ENCODE measurements at places on chromosomes 4 and X.

DNA sequence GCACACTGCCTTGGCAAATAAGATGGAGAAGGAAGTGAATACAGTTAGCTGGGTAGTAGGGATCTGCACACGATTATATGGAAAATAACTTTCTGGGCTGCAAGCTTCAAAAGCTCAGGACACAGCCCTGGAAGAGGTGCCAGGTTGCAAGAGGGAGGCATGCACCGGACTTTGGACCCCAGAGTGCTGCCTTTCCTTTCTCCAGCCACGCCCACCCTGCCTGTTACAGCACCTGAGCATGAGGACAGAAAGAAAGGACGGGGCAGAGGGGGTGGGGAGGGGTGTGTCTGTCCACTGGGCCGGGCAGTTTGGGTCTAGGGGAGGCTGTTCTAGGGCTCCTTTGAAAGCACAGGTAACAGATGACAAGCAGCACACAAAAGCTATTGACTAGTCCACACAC, 152.8 kb downstream of the ENPP6 start:
- no peak for DNase-seq

DNA sequence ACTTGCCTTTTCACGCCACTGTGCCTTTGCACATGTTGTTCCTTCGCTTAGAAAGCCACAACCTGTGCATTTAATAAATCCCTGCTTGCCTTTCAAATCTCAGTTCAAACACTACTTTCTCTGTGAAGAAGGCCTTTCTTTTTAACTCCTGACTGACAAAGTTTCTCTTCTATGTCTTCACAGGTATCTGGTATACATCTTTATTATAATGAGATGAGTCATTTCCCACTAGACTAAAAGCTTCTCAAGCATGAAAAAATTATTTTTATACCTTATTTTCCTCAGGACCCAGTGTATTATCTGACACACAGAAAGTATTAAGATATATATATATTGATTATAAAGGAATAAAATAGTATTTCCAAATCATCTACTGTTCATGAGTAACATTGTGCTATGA, 189.9 kb downstream of the TBCK start:
- DNase-seq = no peak

DNA sequence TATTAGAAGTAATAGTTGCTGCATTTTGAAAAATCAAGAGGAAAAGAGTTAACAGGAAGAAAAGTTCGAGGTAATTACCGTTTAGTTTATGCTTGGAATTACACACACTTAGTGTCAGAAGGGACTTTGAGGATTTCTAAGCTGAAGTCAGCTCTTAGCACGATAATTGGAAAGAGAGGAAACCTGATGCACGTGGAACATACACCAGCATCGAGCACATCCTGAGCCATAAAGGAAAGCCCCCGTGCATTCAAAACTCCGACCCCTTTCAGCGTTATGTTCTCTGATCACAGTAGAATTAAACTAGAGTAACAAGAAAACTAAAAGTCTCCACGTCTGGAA, 400 bp upstream of the PAQR3 start:
- no peak for DNase-seq

DNA sequence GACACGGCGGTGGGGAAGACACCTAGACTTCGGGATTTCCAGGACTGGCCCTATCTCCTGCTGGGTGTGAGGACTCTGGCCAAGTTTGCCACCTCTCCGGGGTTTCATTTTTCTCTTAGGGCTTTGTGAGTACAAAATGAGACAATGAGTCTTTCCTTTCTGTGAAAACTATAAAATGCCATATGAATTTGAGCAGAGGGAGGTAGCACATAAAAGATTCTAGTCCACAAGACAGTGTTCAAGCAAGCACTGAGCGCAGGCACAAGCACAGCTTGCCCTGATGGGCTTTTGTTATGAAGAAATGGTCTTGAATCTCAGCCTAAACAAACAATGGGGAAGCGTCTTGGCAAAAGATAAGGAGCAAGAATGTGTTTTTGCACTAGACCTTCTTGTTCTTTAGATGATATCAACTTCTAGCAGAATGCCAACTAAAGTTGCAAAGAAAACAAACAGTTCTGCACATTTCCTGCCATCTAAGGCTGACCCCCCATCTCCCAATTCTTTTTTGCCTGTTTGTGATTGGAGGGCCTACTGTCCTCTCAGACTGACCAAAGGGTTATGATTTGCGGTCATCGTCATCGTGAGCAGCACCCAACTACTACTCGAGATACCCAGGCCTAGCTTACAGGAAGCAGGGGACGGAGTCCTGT, 73.0 kb upstream of the ZNF518B start:
- no peak for DNase-seq

- DNase-seq = no peak
Measured at GRCh38 chr4:33961761-33962160, 2282.6 kb downstream of the ARAP2 start.

- no peak for DNase-seq
Measured at GRCh38 chrX:24260842-24261550, 52.9 kb downstream of the SUPT20HL2 start.

- no peak for DNase-seq
Measured at GRCh38 chr4:70747874-70748273, 26.1 kb downstream of the RUFY3 start.

GRCh38 chrX:13667919-13668318, 15.0 kb downstream of the TCEANC start:
- no peak for DNase-seq

DNA sequence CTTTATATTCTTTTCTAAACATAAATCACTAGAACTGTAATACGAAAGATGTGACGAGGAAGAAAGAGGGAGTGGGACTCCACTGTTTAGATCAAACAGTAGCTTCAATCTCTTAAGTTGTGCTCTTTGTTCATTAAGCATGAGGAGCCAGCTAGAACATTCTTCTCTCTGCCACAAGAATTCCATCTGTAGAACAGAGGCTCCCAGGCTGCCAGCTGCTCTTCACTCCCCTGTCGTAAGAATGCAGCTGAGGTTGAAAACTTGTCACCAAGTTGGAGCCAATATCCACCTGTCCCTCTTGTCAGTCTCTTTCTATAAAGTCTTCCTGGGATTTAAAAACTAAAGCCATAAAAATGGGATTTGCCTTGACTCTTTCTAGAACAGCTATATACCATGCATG, 65.0 kb upstream of the SEC24B start:
- no peak for DNase-seq

DNA sequence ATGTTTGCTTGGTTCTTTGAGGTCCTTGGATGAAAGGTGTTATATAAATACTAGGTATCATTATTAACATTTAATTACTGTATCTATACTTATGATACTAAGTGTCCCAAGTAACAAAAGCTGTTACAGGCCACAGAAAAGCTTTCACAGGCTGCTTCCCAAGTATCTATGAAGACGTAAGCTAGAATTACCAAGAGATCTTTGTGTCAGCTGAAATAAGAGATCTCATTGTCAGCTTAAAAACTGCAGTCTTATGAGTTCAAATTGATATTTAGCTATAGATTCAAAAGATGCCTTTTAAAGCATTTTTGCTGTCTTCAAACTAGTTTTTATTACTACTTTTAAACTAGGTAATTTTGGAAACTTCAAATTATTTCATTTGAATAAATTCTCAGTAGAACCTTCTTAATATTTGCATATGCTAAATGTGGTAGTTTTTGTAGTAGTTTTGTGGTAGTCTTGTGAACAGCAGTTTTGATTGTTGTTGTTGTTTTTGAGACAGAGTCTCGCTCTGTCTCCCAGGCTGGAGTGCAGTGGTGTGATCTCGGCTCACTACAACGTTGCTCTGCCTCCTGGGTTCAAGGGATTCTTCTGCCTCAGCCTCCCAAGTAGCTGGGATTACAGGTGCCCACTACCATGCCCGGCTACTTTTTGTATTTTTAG, 170.0 kb upstream of the RPL34 start:
- no peak for DNase-seq

DNA sequence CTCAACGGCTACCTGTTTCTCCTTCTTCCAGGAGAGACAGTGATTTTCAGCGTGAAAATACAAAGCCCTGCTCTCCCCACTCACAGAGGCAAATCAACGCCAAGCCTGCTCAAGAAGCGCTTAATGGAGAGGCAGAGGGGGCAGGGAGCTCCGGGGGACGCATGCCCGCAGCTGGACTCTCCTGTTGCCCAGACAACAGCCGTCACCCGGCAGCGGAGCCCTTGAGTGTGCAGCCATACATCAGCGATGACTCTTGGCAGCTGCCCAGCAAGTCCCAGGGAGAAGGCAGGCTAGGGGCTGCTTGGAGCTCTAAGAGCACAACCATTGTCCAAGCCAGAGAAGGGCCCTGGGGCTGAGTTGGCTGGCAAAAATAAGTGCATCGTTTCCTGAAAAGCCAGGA, 71.0 kb upstream of the AFAP1 start:
- DNase-seq = no peak

DNA sequence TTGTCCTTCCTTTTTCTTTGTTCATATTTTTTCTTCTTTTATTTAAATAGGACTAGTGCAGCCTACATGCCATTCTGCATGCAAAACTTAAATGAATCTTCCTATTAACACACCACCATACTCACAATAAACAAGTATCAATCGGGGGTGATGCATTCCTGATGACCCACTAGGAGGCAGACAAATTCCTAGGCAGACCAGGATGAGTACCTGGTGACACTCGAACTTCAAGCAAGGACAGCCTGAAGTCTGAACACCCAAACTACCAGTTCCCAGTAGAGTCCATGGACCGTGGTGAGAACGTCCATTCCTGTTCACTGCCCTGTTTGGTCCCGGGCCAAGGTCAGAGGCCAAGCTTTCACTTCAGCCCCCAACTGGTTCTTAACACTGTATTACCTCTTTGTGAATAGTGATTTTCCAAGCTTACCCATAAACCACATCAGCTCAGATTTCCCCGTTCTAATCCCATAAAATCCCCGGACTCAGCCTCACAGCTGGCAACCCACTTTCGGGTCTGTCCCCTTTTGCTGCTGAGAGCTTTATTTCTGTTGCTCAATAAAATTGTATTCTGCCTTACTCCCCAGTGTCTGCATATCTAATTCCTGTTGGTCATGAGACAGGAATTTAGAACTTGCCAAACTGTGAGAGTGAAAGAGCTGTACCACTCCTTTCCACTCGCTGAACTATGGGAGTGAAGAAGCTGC, 1286.6 kb downstream of the FSTL5 start:
- DNase-seq = no peak

- no peak for DNase-seq
Measured at GRCh38 chr4:53598901-53599300, 7.6 kb upstream of the LNX1 start.

- no peak for DNase-seq
Measured at GRCh38 chr4:53889326-53890055, 174.9 kb downstream of the CHIC2 start.
